ENCODE measurements at places on chromosomes 13 and 19.
A peak's percentile ranks its signal among the peaks of the same experiment; 100 is the strongest.

DNA sequence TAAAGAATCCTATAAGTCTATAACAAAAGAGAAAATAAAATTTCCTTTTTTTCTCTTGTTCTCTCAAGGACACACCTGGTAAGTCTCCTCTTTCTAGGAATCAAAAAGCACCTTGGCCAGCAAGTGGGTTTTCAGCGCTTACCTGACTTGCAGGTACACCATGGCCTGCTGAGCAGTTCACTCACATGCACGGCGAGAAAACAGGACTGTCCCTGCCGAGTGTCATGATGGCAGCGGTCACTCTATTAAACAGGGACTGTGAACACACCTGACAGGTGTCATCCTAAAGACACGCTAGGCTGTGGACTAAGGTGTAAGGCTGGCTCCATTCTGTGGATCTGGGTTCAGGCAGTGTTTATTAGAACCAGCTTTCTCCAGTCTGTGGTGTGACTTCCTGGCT, 170.2 kb downstream of the TEX29 start:
- no peak for DNase-seq

DNA sequence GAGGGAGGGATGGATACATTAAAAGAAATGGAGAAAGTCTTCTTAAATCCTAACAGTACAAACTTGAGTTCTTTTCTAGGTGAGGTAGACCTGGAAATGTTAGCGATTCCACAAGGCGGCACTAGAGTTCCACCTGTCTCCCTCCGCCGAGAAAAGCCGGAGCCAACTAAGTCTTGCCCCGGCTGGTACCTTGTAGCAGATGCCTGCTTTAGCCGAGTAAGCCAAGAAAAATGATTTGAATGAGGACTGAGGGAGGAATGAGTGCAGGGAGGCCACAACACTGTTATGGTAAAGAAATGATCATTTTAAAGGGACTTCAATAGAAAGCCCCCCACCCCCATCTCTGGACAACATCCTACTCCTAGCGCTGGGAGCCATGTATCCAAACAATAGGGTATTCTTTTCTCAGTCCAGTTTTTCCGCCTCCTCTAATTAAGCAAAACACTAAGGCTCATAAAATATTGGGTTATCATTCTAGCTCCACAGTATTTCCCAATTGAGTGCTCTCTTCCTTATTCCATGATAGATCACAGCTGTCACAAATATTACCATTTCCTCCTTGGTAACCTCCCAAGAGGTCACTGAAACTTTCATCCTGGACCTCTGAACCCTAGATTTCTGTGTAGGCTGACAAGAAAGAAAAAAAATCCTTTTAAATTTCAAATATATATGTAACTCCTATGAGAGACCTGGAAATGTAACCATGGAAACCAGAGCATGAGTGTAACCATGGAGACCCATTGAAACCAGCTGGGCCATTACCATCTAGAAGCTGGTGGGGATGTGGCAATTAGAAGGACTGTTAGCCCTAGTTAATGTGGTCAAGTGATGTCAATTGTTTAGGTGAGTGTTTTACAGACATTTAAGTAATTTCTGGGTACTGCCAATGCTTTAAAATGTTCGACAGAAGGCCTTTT, 58.3 kb downstream of the GPALPP1 start:
- no peak for DNase-seq

DNA sequence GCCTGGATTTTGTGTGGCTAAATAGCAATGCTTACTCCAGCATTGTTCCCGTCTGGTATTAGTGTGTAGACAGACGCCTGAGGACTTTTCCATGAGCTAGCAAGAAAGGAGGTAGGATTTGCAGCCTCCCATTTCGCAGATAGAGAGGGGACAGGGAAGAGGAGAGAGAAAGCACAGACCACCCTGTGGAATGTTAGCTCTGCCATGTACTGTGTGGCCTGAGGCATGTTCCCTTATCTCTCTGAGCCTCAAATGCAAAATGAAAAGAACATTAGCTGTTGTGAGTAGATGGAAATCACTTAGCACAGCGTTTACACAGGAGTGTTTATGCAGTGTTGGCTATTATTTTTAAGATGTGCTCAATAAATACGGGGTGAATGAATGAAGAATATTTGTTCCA, 45.5 kb downstream of the OLFM4 start:
- DNase-seq, result no peak

- DNase-seq, result no peak
These were observed 40.8 kb downstream of the SLITRK5 start for GRCh38 chr13:87712012-87712411.

DNA sequence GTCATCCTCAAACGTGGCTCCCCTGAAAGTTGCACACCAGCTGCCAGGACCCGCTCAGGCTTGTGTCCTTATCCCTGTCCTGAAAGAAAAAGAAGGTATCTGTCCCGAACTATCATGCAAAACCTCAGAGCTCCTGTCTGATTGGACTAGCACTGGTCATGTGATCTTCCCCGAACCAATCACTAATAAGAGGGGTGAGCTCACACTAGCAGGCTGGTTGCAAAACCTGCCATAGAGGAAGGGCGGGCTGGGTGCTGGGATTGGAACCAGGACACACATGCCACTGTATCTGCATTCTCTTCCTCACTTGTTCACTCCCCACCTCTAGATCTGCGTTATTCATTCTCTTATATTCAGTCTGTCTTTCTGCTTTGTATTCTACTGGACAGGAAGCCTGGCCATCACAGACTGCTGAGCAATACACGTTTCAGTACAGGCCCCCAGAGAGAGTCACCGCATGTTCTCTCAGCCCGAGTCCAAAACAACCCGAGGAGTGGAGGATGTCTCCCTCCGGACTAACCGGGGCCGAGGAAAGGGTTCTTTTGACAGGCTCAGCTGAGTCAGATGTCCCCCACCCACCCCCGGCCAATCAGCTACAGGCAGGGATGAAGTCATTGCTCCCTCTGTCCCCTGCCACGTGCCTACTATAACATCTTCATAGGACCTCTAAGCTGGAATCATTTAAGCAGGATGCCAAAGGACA, 97.7 kb downstream of the SIPA1L3 start:
- DNase-seq, result peak; percentile 95

DNA sequence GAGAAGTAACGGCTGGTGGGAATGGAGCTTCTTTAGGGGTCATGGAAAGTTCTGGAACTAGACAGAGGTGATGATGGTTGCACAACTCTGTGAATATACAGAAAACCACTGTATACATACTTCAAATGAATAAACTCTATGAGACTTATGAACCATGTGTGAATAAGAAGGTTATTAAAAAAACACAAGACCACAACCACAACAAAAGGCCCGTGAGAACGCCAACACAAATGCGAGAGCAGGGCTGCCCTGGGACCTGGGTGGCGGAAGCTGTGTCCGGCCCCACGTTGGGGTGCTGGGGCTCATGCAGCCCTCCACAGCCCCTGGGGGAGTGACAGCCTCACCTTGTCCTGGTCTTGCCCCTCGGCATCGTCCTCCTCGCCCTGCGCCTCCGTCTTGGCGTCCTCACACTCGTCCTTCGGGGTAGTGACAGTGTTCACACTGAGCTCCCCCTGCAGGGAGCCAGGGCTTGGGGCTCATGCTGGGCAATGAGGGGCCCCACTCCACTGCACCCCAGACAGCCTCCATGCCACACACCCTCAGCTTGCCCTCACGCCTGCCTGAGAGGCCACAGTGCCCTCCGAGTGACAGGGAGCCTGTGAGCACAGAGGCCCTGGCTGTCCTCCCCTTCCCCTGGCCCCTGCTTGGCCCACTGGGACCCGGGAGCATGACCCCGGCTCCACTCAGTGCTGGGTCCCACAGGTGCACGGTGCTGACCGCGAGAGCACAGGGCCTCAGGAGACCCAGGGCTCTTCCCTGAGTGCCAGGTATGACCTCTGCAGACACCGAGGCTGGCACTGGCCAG, 16.0 kb downstream of the IZUMO4 start:
- DNase-seq, result no peak

- no peak for DNase-seq
These were observed 23.8 kb upstream of the ASF1B start for GRCh38 chr19:14160017-14160703.

GRCh38 chr13:33799950-33800592, 17.9 kb upstream of the RFC3 start:
- no peak for DNase-seq

GRCh38 chr19:45999653-46000121, 4.4 kb downstream of the CCDC61 start:
- no peak for DNase-seq

DNA sequence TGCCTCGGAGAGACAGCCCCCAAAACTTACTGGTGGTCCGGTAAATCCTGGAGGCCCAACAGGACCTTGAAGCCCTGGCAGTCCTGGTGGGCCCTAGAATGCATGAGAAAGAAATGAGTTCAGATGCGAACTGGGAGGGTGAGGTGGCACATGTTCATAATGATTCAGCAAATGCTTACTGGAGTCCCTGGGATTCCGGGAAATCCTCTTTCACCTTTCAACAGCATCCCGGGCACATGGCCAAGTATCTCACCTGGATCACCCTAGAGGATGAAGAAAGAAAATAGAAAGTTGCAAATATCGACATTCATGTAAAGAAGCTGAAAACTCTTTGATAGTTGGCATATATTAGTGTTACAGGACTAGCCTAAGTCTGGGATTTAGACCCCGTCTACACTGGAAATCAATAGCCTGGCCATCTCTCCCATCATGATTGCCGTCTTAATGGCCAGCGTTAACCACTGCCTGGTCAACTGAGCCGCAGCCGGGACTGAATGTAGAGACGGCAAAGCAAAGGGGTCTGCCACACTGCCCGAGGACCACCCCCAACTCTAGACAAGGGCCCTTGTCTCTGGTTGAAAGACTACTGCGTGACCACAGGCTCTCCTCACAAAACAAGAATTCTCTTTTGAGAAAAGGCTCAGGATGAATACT, 96.9 kb downstream of the COL4A1 start:
- DNase-seq, result no peak

- DNase-seq, result no peak
These were observed 124.7 kb downstream of the RGCC start for GRCh38 chr13:41582027-41582463.

DNA sequence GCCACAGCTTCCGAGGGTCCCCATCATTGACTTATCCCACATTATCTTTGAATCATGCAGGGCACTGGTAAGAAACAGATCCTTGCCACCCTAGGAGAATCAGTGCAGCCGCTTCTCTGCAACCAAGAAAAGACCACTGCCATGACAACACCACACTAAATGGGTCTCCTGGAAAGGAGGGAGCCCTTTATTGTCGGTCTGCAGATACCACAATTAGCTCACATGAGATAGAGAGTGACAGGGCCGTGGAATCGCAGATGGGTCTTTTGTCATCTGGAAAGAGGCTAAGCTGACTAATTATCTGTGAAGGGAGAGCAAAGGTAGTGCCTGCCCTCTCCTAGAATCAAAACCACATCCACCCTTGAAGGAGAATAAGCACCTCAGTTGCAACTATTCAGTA, 178.3 kb upstream of the MYO16 start:
- no peak for DNase-seq

DNA sequence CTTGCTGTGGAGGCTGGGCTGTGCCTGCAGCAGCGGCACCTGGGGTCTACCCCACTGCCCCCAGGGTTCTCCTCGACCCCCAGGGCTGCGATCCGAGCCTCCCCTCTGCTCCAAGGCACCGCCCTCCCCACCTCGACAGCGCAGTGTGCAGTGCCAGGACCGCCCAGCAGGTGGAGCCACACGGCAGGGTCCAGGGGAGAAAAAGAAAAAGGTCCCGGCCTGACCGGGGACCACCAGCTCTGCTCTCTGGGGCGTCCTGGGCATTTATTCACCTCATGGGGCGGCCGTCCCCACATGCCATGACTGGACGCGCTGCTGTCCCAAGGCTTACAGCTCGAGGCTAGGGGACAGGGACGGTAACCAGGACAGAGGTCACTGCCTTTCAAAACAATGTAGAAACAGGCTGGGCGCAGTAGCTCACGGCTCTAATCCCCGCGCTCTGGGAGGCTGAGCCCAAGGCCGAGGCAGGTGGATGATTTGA, 10.6 kb downstream of the REXO1 start:
- no peak for DNase-seq

DNA sequence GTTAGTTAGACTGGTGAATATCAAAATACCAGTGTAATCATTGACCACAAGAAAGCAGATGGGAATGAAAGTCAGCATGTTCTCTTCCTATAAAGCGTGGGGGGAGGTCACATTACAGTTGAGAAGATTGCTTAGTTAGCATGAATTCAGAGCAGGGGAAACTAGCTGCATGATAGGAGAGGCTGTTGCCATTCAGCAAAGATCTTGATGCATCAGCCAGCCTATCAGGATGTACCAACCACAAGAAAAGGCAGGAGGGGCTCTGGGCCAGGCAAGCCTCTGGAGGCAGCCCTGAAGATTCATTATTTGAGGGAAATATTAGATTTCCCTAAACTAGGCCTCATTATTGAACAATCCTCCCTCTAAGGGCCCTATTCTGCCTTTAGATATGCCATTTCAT, 5.0 kb upstream of the MTMR6 start:
- no peak for DNase-seq

DNA sequence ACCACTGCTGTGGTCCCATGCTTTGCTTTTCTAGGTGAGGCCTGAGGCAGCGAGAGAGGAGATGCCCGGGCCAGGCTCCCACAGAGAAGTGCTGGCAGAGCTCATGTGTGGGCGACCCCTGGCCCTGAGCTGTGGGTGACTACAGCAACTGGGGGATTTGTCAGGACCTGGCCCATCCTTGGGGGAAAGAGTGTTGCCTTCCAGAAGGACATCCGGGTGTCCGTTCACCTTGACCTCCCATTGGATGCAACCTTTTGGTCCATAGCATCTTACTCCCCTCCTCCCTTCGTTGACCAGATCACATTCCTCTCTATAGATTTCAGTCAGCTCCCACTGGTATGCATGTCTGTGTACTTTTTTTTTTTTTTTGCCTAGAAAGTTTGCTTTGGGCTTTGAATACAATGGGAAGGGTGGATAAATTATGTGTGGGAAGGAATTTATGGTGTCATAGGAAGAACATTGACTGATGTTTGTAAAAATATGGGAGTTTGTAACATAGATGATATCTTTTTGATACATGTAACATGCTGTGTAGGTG, 84.2 kb upstream of the RNF113B start:
- DNase-seq, result no peak

DNA sequence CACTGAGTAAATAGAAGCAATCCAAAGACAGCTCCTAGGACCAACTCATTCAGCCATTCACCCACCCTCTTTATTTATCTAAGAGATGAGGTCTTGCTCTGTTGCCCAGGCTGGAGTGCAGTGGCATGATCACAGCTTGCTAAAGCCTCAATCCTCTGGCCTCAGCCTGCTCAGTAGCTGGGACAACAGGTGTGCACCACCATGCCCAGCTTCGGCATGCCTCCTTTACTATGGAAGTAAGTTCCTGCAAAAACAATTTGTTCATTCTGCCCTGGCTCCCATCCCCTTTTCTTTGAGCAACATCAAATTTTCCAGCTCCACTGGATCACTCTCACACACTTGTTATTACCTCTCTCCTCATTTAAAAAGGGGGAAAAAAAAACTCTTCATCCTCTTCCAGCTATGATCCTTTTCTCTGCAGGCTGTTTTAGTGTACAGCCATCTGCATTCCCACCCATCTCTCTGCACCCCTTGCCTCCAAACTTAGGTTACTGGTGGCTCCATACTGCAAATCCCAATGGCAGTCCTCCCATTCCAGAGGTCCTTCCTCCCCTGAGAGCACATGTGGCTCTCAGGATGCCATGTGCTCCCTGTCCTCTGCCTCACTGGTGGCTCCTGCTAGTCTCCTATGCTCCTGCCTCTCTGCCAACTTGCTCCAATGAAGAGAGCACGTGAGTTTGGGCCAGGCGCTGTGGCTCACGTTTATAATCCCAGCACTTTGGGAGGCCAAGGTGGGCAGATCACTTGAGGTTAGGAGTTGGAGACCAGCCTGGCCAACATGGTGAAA, 2.2 kb downstream of the ELOF1 start:
- DNase-seq, result no peak
